Stimulated activated CD4-positive, alpha-beta T cell treated with anti-CD3 and anti-CD28 coated beads, Interleukin-1b, Interleukin-23, amount 100 ng/mL, for 24 hours (primary cell): ENCODE measurements at places on chromosomes 6 and 20.

DNA sequence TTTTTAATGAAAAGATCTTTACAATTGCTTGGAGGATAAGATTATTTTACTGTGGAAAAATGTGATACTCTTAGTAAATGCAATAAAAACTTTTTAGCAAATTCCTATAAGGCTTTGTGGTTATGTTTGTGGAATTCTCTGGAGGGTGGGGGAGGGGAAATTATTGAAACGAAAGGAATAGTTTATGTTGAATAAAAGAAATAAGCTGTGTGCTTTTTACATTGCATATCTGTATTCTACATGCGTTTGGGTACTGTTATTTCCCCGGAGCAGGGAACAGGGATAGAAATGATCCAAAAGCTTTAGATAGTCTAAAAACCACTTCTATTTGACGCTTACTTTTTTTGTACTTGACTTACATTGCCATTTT lies 143.8 kb downstream of the SLC16A10 start:
- no peak for DNase-seq

DNA sequence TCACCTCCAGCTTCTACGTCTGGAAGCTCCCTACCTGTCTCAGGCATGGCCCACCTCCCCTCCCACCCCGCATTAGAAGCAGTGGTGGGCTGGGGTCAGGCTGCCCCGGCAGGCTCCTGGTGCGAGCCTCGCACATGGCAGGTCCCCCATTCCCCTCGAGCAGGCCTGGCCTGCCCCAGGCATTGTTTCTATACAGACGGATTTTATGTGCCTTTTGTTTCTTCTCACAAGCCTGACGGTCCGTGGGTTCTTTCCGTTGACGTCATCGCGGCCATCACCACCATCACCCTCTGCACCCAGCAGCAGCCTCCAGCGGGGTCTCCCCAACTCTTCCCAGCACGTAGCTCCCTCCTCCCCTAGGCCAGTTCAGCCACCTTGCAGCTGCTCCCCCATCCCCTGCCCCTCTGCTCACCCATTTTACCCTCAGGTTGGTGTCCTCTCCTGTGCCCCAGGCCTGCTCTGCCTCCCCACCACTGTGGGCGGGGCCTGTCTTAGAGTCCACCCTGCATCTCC lies 4.6 kb downstream of the CST7 start:
- no peak for DNase-seq

- DNase-seq: no peak
Observed at GRCh38 chr6:69343851-69344250, 453.0 kb downstream of the LMBRD1 start.

GRCh38 chr20:33791021-33791420 lies 20.1 kb upstream of the CHMP4B start:
- DNase-seq: no peak

- no peak for DNase-seq
Observed at GRCh38 chr6:3367630-3368029, 89.2 kb downstream of the SLC22A23 start.

DNA sequence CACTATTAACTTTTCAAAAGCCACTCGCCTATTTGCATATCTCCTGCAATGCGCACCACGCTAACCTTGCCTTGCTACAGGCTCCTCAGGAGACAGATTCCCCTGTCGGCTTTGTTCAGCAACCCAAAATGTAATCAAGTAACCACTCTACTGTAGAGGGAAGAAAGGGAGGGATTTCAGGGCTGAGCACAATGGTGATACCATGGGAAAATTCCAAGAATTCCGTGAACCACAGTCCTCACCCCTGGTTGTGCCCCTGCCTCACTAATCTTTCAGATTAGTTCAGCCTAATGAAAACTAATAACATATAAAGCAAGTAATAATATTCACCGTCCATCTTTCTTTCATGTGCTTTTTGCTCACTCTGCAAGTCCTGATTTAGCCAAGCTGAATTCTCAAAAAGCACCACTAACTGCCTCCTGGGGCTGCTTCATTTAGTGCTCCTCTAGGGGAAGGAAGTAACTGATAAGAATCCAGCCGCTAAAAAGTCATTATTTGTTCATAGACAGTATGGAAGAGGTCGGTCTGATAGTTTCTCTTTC lies 6.6 kb downstream of the CITED2 start:
- DNase-seq: no peak

DNA sequence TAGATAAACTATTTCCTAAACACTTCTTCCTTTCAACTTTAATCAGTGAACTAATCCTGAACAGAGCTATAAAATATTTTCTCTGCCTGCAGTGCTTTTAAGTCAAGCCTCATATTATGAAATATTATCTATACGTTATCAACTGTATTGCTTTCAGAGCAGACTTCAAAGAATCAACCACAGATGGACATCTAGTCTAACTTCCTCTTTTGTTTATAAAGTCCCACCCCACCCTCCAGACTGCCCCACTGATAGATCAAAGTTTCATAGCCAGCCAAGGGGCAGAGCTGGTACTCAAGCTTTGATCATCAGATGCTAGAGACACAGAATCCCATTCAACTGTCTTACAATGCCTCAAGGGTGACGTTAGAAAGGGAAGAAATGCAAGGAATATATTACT lies 308.3 kb downstream of the LAMA2 start:
- DNase-seq: no peak

GRCh38 chr20:16615199-16615598 lies 42.0 kb upstream of the KIF16B start:
- DNase-seq: no peak

DNA sequence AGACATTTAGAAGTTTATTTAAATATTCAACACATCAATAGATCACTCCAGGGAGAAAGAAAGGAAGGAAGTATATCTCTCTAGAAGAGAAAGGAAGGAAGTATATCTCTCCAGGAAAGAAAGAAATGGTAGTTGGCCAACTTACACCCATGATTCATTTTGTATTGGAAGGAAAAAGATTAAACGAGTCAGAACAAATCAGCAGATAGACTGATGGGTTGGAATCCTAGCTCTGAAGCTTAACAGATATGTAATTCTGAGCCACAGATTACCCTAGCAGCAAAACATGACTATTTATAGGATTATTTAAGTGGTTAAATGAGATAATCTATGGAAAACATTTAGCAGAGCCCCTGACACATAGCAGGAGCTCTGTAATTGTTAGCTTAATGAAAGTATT lies 27.1 kb downstream of the COL12A1 start:
- DNase-seq: no peak

- no peak for DNase-seq
Observed at GRCh38 chr6:29834564-29835436, 7.2 kb downstream of the HLA-G start.

GRCh38 chr6:162942866-162943265 lies 215.1 kb downstream of the PACRG start:
- no peak for DNase-seq

DNA sequence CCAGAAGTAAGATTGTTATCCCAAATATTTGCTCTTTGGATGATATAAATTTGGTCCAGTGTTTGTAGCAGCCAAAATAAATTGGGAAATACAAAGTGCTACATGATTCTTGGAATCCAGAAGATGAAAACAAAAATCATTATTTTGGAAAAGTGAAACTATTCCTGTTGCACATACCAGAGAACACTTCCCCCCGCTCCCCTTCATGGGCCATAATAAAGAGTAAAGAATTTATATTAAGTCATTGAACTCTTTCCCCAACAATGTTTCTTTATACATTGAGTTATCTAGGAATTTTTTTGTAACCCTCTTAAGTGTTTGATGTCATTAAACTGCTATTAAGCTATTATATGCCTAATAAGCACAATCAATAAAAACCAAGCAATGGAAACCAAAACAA lies 490.4 kb upstream of the HS3ST5 start:
- no peak for DNase-seq

DNA sequence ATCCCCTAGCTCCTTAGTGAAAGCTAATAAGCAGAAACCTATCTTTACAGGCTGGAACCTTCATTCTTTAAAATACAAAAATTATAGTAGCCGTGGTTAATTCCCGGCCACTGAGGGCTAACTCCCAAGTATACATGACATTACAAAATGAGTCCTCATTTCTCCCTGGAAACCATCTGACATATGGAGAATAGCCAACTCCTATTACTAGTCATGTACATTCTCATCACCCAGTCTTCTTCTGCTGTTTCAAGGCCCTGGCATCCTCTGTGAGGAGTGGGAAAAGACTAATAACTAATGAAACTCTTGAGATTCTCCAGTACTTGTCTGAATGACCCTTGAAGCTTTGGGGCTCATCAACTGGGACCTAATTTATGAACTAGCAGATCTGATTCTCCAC lies 30.2 kb downstream of the CSNK2A1 start:
- DNase-seq: no peak

DNA sequence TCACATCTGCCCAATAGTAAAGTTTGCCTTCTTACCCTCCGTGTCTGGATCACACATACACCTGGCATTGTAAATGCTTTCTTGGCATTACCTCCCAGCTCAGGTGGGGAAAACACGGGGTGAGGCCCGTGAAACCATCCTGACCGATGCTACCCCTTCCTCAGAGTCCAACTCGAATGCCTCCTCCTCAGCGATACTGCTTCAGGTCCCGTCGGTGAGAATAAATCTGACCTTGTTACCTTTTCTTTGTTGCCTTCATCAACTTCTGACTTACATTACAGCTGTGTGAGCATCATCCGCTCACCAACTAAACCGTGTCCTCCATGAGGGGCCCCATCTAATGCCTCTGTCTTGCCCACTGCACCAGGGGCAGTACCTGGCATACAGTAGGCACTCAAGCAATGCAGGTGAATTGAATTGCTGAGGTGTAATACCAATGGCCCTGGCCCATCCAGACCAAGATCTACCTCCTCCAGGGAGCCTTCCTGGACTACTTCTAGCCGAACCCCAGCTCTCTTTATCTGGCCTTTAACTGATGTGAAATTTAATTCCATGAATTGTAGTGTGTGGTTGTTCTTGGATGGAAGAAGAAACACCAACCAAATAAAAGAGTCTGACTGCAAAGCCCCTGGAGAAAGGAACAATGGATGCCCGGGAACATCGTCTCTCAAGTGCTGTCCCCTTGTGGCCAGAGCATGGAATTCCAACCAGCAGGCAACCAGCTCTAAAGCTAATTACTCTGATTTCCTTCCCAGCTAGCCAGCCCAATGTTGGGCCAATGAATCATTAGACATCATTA lies 141.5 kb downstream of the ANKRD60 start:
- DNase-seq: no peak

DNA sequence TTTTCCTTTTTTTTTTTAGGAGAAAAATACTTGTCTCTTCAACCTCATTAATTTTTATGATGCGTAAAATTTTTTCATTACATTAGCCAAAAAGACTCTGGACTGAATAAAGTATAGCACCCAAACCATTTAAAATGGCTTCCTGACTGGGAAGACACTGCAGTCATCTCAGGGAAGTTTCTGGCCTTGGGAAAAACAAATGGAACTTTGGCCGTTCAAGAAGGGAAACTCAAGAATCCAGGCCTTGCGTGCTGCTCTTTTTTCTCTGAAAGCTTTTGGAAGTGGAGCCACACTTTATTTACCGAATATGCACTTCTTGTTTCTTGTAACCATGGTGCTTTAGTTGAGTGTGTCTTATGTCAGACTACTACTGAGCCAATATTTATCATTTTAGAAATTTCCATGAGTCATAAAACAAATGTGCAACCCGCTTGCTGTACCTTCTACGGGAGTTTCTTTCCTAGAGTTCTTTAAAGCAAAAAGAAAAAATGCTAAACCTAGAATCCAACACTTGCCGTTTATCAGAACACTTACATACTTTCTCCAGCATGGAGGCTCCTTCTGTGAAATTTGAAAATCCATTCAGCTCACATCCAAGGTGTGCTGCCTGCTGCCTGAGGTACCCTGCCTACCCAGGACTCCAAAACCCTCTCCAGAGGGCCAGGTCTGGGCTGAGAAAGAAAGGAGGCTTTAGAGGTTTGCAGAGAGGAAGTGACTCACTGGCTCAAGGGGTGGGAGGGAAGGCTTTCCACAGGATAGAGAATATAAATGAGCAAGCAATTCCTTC lies 11.5 kb upstream of the DSTN start:
- DNase-seq: no peak

DNA sequence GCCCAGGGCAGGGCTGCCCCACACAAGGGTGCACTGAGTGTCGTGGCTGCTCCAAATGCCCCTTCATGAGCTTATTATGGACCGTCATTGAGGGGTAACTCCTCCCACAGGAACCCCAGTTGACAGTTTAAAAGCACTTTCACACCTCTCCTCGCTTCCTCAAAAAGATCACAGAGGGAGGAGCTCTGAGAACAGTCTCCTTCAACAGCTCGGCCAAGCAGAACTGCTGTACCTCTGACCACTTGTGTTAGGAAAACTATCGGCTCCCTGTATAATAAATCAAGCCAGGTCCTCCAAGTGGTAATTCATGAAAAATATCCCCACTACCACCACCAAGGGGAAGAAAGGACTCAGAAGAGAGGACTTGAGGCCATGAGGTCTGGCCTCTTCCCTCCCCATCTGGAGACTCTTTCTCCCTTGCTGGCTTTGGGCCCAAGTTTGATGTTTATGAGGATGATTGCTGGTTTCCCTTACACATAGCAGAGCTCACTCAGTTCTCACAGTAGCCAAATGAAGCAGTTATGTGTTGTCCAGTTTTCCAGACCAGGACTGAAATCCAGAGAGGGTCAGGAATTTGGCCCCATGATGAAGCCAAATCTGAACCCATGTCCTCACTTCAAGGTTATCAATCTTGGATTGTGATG lies 8.7 kb downstream of the SNX21 start:
- no peak for DNase-seq

DNA sequence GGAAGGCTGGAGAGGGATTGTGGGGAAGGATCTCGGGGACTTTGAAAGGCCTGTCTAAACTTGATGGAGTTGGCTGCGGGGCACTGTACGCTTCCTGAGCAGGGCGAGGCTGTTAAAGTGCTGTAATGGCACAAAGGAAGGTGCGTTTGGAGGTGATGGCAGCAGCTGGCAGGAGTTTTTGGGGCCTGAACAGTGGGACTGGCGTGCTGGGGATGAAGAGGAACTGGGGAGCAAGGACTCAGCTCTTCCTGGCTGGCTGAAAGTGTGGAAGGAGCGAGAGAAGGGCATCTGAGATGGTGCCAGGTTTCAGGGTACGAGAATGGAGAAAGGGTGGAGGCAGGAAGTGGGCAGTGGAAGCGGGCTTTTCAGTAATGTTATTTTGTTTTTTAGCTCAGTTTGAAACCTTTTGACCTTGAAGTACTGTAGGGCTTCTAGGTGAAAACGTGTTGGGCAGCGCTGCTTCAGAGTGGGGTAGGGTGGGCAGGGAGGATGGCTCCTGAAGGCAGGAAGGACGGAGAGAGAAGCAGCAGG lies 8.0 kb downstream of the TMEM181 start:
- no peak for DNase-seq
